Activated B cell treated with CpG ODN at 0.5 μM for 24 hours (primary cell): ENCODE measurements at places on chromosomes 6 and 20.

DNA sequence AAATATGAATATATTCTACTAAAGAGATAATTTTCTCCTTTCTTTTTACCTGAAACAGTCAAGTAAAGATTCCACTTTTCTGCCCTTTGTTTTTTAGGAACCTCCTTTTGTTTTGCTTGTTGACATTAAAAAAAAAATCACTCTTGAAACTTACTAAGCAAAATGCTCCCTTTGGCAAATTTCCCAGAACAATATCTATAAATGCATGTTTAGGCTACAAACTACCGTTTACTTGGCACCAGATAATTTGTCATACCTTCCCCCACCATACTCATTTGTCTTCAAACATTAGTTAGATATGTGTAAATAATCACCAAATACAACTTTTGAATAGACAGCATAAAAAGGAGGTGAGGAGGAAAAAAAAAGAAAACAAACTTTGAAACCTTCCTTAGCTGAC is 604.7 kb downstream of the RFPL4B start:
- no peak for DNase-seq

DNA sequence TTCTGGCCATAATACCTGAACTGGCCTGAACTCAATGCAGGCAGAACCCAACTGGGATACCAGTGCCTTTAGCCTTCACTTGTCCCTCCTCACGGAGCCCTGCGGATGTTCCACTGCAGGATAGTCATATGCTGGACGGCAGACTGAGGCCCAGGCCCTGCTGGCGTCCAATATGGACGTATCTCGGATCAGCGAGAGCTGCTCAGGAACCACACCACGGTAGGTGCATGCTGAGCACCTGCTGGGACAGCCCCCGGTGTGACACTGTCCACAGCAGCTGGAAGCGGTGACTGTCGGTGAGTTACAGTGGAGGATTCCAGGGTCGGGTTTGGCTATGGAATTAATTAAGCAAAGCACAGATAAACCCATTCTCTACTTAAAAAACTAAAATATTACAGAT is 48.7 kb downstream of the PSMG4 start:
- DNase-seq = no peak

DNA sequence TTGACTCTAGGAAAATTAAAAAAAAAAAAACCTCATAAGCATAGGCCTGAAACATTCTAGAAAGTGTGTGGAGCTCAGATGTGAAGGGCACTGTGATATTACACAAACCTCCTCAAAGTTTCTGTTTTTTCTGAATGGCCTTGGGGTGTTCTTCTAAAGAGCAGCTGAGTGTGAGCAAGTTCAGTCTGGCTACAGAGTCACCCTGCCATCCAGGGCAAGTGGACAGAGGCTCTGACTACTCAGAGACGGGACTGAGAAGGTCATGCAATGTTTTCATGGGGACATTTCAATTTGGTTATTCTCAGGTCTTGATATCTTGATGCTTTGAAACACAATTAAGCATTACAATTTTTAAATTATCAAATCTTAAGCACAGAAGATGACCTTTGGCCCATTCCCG is 36.6 kb upstream of the SSTR4 start:
- DNase-seq = no peak

GRCh38 chr20:31684153-31685015 is 38.3 kb downstream of the BCL2L1 start:
- DNase-seq = no peak

GRCh38 chr6:123417535-123417934 is 219.2 kb downstream of the TRDN start:
- DNase-seq = no peak

DNA sequence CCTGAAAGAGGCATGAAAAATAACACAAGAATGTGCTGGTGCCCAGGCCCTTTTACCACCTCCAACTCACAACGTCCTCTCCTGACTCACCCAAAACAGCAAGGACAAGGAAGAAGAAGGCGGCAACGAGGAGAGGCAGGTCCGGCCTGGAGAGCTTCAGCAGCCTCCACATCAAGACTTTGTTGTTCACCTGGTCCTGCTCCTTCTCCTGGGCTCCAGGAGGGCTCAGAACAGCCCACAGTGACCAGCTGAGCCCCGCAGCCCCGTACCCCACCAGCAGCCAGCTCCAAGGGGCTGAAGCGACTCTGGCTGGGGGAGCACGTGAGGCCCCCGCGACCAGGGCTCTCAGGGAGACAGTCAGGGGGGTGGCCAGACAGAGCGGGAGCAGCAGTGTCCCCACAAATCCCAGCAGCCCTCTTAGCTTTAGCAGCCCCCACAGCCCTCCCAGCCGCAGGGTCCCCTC is 857 bp downstream of the TAP2 start:
- no peak for DNase-seq

GRCh38 chr20:45968801-45969711 is 2.9 kb downstream of the ZNF335 start:
- no peak for DNase-seq

DNA sequence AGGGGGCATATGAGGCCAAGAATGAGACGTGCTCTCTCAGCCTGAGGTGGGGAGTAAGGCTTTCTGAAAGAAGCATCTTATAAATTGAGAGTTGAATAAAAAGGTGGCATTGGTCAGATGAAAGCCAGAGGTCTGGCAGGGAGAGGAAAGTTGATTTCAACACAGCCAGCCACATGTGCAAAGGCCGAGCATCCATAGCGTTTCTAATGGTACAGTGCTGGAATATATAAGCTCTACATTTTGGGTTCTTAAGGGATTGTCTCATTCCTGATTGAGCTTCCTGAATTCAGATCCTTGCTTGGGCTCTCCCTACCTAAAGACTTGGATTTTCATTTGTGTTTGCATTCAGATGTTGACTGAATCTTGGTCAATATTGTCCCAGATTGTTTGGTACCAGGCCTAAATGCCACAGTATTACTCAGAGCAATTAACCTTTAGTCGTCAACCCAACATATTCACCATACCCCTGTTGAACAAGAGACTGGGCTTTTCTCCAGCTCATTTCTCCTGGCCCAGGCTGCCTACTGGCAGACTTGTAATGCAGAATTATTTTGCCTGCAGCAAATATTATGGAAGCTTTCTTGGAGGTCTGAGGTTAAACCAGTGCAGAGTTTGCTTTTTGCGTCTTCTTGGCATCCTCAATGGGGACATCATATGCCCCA is 14.5 kb upstream of the BCAS1 start:
- no peak for DNase-seq
